ENCODE measurements at places on chromosomes 2 and 18. TPM values are rescaled to one million over a fixed set of nuclear protein-coding genes. Genes with fewer than 3 reads are reported as not detected.

DNA sequence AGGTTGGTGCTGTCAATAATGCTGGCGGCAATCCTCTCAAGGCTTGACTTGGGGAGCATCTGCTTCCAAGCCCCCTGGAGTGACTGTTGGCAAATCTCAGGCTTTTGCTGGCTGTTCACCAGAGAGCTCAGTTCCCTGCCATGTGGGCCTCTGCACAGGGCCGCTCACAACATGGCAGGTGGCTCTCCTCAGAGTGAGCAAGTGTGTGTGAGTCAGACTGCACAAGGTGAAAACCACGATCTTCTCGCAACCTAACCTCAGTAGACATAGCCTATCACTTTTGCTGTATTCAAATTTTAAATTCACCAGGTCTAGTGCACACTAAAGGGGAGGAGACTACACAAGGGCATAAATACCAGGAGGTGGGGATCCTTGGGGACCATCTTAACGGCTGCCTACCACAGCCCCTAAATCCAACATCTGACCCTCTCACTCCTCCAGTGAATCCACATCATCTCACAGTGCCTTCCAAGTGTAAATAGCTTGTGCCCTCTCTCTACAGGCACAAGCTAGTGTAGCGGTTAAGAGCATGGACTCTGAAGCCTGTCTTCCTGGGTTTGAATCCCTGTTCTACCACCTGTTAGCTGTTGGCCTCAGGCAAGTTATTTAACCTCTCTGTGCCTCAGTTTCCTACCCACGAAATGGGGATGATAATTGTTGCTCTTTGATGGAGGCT is 187.7 kb upstream of the CXCR4 start:
- DNase-seq: no peak

GRCh38 chr18:47737956-47738355 is 192.5 kb downstream of the SMAD2 start:
- DNase-seq: no peak

DNA sequence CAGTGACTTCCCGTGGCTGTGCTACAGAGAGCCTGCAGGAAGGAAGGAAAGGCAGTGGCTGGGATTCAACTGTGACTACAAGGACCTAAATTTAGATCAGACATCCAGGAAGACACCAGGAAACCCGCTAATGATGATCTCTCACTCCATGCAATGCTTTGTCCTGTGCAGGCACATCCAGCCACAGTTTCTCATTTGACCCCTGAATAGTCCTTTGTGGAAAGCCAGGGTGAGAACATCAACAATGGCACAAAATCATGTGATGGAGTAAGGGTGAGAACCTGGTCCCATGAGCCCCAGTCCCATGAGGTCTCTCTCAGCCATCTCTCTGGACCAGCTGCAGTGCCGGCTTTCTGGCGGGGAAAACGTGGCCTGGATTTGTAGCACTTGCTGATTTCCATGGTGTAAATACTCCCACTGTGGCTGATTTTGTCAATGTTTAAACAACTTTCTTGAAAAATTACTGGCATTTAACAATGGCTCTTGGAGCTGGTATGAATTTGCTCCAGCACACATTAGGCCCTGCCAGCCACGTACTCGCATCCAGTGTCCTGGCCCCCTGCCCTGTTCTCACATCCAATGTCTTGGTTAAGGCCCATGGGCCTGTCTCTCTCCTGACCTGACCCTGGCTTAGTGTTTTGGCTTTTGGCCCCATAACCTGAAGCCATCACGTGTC is 159.0 kb upstream of the HAAO start:
- DNase-seq: no peak

- no peak for DNase-seq
Observed at GRCh38 chr2:230796280-230796862, 68.4 kb upstream of the ITM2C start.

- DNase-seq: no peak
Observed at GRCh38 chr2:19929226-19929625, 27.4 kb upstream of the TTC32 start.

Gene IMPA2
- 124 TPM for polyA plus RNA-seq

GRCh38 chr18:352438-352837 is 84.6 kb upstream of the THOC1 start:
- DNase-seq: no peak

- no peak for DNase-seq
Observed at GRCh38 chr2:129752176-129752575, 227.3 kb upstream of the RAB6C start.

Gene MAP2
- polyA plus RNA-seq: 34.6 TPM

DNA sequence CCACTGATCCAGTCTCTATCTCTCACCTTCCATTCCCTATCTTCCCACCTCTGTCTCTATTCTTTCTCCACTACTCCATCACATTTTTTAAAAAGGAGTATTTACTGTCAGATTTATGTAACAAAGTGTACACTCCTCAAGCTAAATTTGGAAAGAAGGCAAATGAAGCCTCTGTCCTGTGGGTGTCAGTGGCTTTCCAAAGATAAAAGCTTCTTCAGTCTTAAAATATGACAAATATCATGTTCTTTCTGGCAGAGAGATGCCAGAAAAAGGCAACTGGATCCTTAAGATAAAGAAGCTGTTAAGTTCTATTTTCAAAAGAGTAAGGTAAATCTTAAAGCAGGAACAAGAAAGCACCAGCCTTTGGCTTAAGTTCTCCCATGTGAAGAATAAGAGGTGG is 7.1 kb downstream of the DUSP11 start:
- no peak for DNase-seq

DNA sequence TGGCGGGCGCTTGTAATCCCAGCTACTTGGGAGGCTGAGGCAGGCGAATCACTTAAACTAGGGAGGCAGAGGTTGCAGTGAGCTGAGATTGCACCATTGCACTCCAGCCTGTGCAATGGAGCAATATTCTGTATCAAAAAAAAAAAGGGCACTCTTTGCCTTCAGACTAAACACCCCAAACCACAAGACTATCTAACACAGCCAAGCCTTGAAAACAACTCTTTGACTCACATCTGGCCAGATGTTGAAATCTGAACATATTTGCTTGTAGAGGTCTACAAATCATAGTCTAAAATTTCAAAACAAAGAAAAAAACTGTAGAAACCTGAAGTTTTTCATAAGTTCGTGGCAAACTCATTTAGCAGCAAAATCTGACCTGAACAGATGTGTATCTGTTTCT is 94.9 kb downstream of the FAM161A start:
- no peak for DNase-seq

DNA sequence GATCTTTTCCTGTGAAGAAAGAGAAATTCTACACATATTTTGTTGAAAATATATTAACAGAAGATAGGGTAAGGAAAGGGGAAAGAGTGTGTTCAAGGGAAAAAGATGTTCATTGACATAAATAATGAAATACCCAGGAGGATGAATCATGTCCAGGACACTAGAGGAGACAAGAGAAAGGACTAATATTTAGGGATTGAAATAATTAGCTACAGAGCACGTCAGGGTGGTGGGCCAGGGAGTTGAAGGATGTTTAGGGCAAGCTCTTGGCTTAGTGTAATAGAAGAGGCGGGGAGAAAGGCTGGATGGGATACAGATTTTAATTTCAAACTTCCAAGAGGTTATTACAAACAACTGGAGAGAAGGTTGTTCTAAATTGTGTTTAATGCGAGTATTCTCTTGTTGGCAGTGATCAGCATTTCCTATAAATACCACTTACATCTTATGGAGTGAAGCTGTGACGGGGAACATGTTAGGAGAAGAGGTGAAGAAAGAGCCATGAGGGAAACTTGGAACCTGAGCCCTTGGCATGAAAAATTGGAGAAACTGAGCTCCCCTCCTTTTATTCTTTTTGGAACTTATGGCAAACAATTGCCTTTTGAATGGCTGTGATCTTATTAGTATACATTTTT is 36.6 kb upstream of the CETN1 start:
- DNase-seq: no peak

Gene ERCC3
- 78.8 TPM for polyA plus RNA-seq

- no peak for DNase-seq
Observed at GRCh38 chr2:18834341-18834740, 245.0 kb upstream of the NT5C1B start.

Gene GPR75
- polyA plus RNA-seq: 1.9 TPM

- no peak for DNase-seq
Observed at GRCh38 chr18:42644729-42645131, 470.8 kb downstream of the RIT2 start.

DNA sequence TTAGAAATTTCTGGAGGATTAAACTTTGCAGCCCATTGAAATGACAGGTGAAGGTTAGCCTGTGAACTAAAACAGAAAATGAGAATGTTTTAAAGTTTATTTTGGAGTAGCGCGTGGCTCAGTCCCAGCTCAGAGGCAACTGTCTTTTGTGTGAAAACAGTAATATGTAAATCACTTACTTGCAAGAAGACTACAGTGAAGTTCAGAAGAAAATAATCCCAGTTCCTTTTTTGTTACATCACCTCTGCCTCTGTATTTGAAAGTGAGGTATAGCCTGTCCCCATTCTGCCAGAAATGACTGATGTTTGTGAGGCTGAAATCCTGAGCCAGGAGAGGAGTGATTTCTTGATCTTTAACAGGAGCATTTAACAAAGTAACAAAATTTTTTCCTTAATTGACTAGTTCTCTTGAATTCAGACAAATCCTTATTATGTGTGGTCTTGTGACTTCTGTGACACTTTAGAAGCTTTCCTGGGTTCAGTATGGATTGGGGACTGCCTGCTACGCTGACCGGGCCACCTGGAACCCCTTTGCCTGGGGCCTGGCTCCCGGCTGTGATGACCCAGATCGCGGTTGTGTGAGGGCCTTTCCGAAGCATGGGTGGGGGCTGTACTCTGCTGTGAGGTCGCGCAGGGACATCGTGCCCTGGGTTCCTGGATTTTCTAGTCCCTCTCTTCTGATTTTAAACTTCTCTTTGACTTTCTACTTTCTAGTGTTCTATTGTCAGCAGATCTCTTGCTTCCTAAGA is 24.3 kb downstream of the TRAPPC12 start:
- no peak for DNase-seq

Gene TRIM43
- 0.27 TPM for polyA plus RNA-seq

- peak; percentile 79 for DNase-seq
Observed at GRCh38 chr2:152335016-152335725, at the start of gene FMNL2. TSS of gene FMNL2 (plus strand) at chr2:152335174.

DNA sequence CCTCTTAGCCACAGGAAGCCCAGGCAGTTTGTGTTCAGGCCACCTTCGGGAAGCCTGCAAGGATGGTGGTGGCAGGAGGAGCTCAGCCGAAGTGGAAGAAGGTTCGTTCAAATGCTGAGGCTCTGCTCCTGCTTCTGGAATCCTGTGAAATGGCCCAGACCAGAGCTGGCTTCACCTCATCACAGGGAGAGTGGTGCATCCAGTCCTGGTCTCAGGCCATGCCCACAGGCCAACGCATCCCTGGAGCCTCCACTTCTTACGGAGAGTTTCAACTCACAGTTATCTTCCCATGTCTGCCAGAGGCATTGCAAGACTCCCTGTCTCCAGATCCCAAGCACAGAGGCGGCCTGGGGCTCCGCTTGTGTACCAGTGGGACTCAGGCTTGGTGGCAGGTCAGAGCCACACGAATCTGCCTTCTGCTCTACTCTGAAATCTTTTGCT is 82.3 kb downstream of the NDUFA10 start:
- no peak for DNase-seq

GRCh38 chr2:31081492-31081891 is 56.7 kb downstream of the GALNT14 start:
- DNase-seq: no peak

DNA sequence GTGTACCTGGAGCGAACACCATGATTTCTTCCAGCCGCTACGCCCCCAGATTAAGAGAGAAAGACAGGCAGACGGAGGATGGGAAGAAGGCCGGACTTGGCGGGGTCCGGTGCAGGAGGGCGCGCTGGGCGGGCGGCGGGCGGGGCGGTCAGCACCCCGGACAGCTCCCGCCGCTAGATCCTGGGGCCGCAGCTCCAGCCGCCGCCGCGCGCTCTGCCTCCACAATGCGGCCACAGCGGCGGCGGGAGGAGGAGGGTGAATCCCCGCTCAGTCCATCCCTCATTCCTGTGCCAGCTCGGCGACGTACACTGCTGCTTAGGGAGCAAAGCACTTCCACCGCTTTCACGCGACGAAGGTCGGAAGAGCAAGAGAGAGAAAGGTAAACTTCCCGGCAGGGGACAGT is at the start of gene AKAIN1:
Gene AKAIN1 (minus strand): TSS at position 226 of the 403 bp plus-strand sequence. CDS start 204 bp downstream, at position 22.
- peak; percentile 58 for DNase-seq

GRCh38 chr2:119389615-119390306 is 23.0 kb downstream of the DBI start:
- DNase-seq: no peak

Gene CDK15
- 1.3 TPM for polyA plus RNA-seq

Gene OR6B2
- not detected for polyA plus RNA-seq

DNA sequence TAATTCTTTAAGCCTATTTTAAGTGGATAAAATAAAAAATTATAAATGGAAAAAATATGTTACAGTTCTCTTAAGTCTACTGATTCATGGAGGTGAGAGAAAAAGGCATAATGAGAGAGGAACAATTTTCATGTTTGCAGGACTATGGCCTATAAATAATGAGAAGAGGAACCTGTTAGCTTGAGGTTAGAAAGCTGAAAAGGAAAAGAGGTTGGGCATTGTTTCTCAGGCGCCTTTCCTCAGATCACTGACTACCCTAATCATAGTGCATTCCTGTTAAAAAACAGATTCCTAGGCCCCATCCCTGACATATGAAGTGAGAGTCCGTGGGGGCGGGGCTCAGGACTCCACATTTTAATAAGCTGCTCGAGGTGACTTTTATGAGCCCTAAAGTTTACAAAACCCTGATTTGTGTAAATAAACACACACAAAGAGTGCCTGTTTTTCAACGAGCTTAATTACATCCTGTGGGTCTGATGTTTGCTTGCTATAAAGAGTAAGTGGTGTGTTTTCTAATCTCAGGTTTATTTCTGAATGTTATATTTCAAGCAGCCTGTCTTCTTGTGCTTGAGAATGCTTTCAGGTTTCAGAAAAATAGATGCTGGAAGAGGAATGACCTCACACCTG is 335.5 kb downstream of the CLIP4 start:
- DNase-seq: no peak

- DNase-seq: no peak
Observed at GRCh38 chr2:70115646-70116442, 28.6 kb downstream of the PCBP1 start.

- no peak for DNase-seq
Observed at GRCh38 chr2:52880872-52881271, 886.7 kb upstream of the CHAC2 start.

GRCh38 chr2:127254386-127254981 is 34.4 kb upstream of the CYP27C1 start:
- DNase-seq: no peak

- no peak for DNase-seq
Observed at GRCh38 chr2:178513876-178514275, 33.6 kb downstream of the PLEKHA3 start.

- peak; percentile 34 for DNase-seq
Observed at GRCh38 chr2:207474863-207475485, 54.8 kb upstream of the CREB1 start.

GRCh38 chr2:135252805-135253458 is 200.8 kb downstream of the RAB3GAP1 start:
- DNase-seq: no peak

Gene LYG1
- 5.6 TPM for polyA plus RNA-seq

- no peak for DNase-seq
Observed at GRCh38 chr18:2618009-2618408, 37.5 kb upstream of the SMCHD1 start.

GRCh38 chr2:174603280-174603679 is 5.7 kb upstream of the WIPF1 start:
- no peak for DNase-seq

- no peak for DNase-seq
Observed at GRCh38 chr18:9835825-9836224, 49.9 kb upstream of the TXNDC2 start.

- DNase-seq: no peak
Observed at GRCh38 chr2:165967746-165968145, 14.2 kb upstream of the TTC21B start.
